Kidney epithelial cell (primary cell): ENCODE measurements at places on chromosomes 13 and 19.
A peak's percentile ranks its signal among the peaks of the same experiment; 100 is the strongest.

GRCh38 chr13:49185264-49185663 lies 34.9 kb upstream of the MLNR start:
- DNase-seq, result no peak

DNA sequence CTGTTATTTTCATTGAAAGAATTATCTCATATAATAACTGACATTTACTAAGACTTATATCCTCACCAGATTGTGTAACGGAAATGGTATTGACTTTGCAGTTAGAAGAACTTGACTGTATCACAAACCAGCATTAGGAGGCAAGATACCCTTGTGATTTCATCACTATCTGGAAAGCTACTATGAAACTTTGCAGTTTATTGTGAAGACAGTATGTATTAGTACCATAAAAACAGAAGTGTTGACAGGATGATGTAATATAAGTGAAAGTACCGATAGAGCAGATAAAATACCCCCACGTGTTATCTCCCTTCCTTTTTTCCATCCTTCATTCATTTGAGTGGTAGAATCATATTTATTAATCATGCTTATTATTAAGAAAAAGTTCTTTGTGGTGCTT lies 365.7 kb upstream of the KLHL1 start:
- DNase-seq, result no peak

DNA sequence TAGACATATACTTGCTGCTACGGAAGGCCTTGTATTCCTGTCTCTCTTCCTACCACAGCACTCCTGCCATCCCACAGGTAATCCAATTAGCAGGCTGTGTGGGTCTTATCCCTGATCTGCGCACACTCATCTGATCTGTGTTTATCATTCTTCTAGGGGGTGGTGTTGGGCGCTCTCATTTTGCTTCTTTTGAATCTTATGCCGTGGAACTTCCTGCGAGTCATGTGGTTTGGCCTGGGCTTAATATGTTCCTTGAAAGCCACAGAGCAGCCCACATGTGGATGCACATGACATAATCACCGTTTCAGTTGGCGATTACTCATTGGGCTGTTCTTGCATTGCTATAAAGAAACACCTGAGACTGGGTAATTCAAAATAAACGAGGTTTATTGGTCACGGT lies 7.5 kb downstream of the RASA3 start:
- peak; percentile 77 for DNase-seq

- no peak for DNase-seq
Measured at GRCh38 chr19:8811315-8812172, 20.6 kb downstream of the ZNF558 start.

DNA sequence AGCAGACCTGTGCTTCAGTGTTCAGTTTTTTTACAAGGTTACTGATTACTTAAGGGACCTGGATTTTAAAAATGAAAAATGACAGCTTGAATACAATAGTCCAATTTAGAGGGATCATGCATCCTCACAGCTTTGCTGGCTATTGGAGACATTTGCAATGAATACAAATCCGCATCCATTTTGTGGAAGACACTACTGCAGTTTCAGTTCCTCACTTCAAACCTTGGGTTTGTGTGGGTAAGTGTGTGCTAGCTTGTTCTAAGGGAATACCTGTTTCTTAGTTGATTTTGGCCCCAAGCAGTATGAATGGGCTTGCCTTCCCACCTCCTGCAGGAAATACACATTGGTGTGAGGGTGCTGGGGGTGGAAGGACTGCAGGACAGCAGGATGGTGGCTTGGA lies 222.4 kb downstream of the OLFM4 start:
- no peak for DNase-seq

DNA sequence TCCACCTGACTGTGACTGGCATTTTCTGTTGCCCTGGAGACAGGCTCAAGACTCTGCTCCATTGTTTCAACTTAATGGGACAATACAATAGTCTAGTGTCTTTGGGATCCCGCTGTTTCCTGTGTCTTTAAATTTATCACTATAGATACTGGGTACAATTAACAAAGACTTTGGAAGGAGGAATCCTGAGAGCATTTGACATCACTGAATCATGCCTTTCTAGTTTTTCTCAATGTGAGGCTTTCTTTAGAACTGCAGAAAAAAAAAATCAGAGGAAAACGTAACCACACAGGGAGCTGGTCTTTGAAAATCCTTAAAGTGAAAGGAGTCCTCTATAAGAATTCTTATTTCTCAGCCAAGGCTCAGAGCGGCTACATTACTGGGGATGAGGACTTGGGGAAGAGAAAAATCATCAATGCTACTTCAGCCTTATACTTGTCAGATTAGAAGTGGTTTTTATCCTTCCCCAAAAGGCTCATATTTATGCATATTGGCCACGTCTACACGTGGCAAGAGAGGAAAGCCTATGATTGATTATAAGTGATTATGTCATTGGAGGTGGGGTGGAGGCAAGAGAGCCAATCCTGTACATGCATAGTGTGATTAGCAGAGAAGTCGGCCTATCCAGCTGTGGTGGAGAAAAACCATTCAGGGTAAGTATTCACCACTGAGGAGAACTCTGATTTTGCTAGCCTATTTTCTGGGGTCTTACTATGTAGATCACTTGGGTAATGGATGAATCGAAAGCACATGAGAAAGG lies 34.4 kb upstream of the UBL3 start:
- no peak for DNase-seq

- DNase-seq, result no peak
Measured at GRCh38 chr19:40718774-40719391, 2.0 kb downstream of the ITPKC start.
